ENCODE measurements at places on chromosomes 1 and 21. TPM values are rescaled to one million over a fixed set of nuclear protein-coding genes. Genes with fewer than 3 reads are reported as not detected.

Gene DPYD
- 12.8 TPM for total RNA-seq

Gene RAB42
- 0.69 TPM for total RNA-seq

Gene PAQR7
- total RNA-seq = 6.4 TPM

Gene PIK3CD
- 39.4 TPM for total RNA-seq

Gene FHAD1
- total RNA-seq = not detected

Gene PALMD
- total RNA-seq = 5.1 TPM

Gene ADAM30
- total RNA-seq = not detected

Gene YTHDF2
- 130 TPM for total RNA-seq

Gene COL24A1
- total RNA-seq = 0.15 TPM

Gene HJV
- total RNA-seq = not detected

Gene NKAIN1
- total RNA-seq = 263 TPM

Gene TMOD4
- total RNA-seq = 0.76 TPM

Gene NMNAT2
- total RNA-seq = 76.4 TPM

Gene SLC45A1
- total RNA-seq = 6.1 TPM

Gene TTC22
- total RNA-seq = not detected

Gene CFAP141
- not detected for total RNA-seq

Gene ZNF648
- total RNA-seq = not detected

Gene UBXN10
- 0.49 TPM for total RNA-seq

Gene NIBAN1
- total RNA-seq = 2.4 TPM

Gene KCNN3
- 3.8 TPM for total RNA-seq

Gene MAP10
- total RNA-seq = 3.6 TPM

Gene CLEC20A
- not detected for total RNA-seq

Gene FCGR2B
- not detected for total RNA-seq

Gene ARHGEF16
- total RNA-seq = 0.34 TPM

Gene CLCA4
- total RNA-seq = not detected

Gene ATP1A4
- total RNA-seq = not detected

Gene GLIS1
- 0.76 TPM for total RNA-seq

Gene NGF
- total RNA-seq = 0.83 TPM

Gene UTP11
- total RNA-seq = 34.6 TPM

Gene TBX19
- 0.78 TPM for total RNA-seq

Gene TMCC2
- 80.1 TPM for total RNA-seq

Gene MARCKSL1
- total RNA-seq = 912 TPM

Gene LRRC7
- 19.1 TPM for total RNA-seq

Gene GBP3
- total RNA-seq = not detected

Gene CYP4B1
- total RNA-seq = not detected

Gene NCF2
- total RNA-seq = not detected
